ENCODE measurements at places on chromosomes 2 and 18. TPM values are rescaled to one million over a fixed set of nuclear protein-coding genes. Genes with fewer than 3 reads are reported as not detected.

ITPRID2 gene
- total RNA-seq = 69.7 TPM

- no peak for DNase-seq
Observed at GRCh38 chr2:149100739-149101699, 62.5 kb downstream of the LYPD6B start.

DNA sequence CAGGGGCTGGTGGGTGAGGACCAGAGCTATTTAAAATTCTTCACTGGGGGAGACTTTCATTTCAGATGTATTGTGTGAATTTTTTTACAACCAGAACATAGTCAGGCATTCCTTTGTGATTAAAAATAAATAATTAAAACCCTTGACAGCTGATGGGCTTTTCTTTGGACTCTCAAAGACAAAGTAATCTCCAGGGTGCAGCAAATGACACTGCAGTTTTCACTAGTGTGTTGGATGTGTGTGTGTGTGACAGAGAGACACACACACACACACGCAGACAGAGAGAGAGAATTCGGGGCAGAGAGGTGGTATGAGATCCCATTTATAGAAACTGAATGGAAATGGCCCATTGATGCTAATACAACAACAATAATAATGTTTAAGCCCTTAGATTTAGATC is 10.3 kb upstream of the GALNT14 start:
- no peak for DNase-seq

DNA sequence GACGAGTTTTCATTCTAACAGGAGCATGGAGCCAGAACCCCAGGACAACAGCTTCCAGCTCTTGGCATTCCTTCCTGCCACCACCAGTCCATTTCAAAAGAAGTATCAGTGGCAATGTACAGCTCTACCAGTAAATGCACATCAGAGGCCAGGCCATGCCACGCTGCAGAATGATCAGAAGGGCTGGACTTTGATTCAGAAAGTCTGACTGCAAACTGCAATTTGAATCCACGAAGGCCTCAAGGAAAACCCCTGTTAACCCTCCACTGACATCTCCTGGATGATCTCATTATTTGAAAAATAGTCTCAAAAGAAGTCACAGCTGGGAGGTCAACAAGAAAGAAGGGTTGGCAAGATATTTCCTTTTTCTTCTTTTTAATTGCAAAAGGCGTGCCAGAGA is 119.2 kb downstream of the MYO5B start:
- DNase-seq = no peak
